ENCODE measurements at places on chromosomes 3 and 15.

DNA sequence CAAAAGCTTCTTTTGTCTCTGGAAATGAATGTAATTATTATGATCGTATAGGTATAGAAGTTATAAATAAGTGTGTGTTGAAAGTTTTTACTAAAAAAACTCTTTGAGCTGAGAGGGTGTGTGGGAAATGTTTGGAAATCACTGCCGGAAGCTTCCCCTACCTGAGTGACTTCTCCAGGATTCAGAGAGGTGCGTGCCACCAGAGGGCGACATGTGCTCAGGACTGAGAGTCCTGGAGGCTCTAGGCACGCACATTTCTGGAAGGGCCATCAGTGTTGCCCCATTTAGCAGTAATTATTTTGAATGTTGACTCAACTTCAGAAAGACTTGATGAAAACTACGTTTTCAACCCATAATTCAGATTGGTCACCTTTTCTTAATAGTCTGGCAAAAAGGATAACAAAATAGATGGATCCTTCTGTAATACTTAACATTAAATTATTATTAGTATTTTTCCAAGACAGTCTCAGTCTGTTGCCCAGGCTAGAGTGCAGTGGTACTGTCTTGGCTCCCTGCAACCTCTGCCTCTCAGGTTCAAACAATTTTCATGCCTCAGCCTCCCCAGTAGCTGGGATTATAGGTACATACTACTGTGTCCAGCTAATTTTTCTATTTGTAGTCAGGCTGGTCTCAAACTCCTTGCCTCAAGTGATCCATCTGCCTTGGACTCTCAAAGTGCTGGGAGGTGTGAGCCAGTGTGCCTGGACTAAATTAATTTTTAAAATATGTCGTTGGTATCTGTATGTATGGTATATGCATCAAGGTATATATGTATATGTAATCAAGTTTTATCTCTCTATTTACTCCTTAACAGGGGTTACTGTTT lies 34.5 kb downstream of the GPR171 start:
- peak; percentile 49 for DNase-seq

- peak; percentile 61 for DNase-seq
Measured at GRCh38 chr15:96345560-96346399, 15.3 kb downstream of the NR2F2 start.

- peak; percentile 63 for DNase-seq
Measured at GRCh38 chr3:52134761-52135160, 19.5 kb downstream of the POC1A start.

- no peak for DNase-seq
Measured at GRCh38 chr15:41965441-41966413, 6.6 kb downstream of the EHD4 start.

DNA sequence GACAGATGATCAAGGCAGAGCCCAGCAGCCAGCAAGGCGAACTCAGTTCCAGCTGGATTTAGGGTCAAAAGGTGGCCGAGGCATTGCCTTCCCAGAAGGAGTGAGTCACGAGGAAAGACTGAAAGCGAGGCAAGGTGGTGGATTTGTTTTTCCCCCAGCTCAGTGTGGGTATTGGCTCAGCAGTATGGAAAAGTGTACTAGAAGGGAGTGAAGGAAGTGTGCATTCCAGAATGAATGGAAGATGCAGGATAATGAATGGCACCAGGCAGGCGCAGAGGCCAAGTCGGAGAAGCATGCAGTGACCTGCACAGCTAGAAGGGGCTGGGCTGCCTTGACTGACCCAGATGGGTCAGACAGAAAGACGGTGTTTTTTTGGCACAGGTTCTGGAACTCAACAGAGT lies 46.3 kb downstream of the FOXP1 start:
- no peak for DNase-seq

DNA sequence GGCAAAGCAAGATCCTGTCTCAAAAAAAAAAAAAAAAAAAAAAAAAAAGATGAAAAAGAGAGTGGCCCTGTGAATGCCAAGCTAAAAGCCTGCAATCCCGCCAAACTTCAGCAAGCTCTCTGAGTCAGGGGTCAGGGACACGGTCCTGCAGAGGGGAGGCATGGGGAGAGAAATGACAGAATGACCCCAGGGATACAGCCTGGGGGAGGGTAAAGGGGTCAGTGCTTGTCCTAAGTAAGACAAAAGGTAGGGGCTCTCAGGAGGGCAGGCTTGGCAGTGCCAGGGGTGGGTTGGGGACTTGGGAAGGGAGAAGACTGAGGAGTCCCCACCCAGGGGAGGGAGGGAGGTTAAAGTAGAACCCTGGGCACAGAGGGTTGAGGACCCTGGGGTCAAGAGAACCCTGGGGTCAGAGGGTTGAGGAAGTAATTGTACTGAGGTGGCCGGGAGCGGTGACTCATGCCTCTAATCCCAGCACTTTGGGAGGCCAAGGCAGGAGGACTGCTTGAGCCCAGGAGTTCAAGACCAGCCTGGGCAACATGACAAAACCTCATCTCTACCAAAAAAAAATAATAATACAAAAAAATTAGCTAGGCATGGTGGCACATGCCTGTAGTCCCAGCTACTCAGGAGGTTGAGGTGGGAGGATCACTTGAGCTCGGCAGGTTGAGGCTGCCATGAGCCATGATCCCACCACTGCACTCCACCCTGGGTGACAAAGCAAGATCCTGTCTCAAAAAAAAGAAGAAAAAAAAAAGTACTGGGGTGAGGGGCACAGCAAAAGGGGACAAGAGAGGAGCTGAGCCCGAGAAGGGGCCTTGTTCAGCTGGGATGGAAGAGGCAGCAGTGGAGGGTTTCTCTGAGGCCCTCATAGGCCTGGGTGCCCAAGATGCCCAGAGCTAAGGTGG lies 5.2 kb upstream of the SEMA3B start:
- no peak for DNase-seq

DNA sequence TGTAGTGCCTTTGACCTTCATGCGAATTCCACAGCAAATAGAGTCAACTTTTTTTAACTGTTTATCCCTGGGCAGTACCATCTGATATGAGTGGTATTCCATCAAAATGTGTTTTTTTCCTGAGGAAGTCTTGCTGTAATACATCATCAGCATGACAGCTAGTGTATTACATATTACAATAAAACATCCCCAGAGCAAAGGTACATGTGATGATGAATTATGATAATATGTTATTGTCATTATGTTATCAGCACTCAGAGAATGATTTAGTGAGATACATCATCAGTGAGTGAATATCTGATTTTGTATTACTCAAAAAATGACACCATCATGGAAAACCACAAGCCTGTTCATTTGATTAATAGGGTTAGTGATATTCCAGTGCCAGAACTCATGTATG lies 69.7 kb upstream of the ARL6 start:
- no peak for DNase-seq

DNA sequence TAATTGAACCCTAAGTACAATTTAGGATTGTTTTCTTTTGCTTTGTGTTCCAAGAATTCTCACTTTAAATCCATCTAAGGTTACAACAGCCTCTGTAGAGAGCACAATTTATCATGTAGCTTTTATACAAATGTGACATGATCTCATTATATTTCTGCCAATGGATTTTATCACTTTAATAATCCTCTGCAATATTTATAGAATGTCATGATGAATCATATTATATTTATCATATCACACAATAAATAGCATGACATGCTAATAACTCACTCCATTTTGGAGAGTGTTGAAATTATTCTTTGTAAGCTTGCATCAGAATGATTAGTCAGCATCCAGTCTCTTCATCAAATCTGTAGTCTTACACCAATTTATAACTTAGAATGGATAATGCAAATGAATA lies 280.6 kb upstream of the ZNF717 start:
- DNase-seq, result no peak

- DNase-seq, result no peak
Measured at GRCh38 chr3:140686128-140686527, 8.3 kb downstream of the TRIM42 start.

GRCh38 chr15:90646662-90647305 lies 70.4 kb upstream of the BLM start:
- DNase-seq, result no peak

DNA sequence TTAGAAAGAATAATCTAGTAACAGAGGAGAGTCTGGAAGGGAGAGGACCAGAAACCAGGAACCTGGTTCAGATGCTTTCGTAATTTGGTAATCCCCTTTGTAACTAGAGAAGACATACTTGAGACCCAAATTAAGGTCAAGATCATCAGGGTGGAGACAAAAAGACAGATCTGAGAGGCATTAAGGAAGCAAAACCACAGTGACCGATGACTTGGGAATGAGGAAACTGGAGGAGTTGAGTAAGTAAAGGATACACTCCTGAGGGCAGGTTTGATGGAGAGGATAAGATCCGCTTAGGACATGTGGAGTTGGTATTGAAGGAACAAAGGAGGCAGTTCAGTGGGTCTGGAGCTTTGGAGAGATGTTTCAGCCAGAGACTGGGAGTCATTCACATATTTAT lies 23.6 kb upstream of the BCL2A1 start:
- DNase-seq, result peak; percentile 59

GRCh38 chr15:64134345-64134829 lies 17.1 kb upstream of the SNX22 start:
- DNase-seq, result no peak

DNA sequence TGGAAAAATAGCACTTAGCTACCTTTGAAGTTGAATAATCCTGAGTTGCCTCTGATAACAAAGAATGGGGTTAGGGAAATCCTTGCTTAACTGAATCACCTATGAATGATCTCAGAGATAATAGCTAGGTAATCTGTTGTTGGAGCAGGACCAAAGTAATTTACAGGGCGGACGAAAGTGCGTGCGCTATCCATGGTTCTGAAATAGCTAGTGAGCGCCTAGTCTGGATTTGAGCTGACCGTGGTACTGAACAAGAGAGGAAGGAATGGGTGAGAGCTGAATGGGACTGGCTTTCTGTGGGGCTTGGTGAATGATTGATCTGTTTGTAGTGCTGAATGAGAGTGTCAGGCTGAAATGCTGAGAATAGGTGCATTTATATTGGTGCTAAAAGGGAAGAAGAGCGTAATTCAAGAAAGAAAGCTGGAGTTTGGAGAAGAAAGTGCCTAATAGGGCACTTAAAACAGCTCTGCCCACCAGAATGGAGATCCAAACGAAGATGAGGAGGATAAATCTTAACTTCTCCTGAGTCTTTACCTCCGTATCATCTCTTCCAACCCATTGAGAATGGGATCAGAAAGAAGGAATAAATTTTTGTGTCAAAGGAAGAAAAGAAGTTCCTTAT lies 10.1 kb downstream of the SCN10A start:
- DNase-seq, result peak; percentile 55

- no peak for DNase-seq
Measured at GRCh38 chr3:134337511-134338200, 36.6 kb downstream of the AMOTL2 start.

DNA sequence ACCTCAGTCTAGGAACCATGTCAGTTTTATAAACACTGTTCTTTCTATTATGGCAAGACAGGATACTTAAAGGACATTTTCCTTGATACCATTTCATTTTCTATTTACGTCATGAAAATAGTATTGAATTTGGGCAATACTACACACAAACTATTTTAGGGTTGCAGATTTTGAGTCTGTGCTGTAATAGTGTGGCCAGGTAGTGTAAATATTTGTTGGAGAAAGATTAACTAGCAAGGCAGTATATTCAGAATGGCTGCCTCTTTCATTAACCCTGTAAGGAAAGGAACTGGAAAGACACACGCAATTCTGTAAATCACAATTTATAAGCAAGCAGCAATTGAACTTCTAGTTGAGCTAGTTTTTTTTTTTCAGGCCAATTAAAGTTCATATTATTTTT lies 2.0 kb downstream of the CTXND1 start:
- no peak for DNase-seq

DNA sequence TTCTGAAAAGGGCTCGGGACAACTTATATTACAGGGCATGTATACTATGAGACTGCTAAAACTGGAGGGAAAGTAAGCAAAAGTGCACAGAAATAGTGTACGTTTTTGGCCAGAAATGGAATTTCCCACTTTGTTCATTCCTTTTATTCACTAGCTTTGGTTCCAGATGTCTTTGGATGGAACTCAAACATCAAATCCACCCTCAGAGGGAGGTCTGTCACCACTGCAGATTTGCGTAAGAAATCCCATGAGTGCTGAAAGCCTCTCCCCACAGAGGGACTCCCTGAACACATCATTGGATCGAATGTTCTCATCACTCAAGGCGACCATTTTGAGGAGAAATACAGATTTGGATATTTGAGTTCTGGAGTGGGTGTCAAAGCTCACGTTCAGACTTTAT lies 71.6 kb downstream of the FEM1B start:
- no peak for DNase-seq

DNA sequence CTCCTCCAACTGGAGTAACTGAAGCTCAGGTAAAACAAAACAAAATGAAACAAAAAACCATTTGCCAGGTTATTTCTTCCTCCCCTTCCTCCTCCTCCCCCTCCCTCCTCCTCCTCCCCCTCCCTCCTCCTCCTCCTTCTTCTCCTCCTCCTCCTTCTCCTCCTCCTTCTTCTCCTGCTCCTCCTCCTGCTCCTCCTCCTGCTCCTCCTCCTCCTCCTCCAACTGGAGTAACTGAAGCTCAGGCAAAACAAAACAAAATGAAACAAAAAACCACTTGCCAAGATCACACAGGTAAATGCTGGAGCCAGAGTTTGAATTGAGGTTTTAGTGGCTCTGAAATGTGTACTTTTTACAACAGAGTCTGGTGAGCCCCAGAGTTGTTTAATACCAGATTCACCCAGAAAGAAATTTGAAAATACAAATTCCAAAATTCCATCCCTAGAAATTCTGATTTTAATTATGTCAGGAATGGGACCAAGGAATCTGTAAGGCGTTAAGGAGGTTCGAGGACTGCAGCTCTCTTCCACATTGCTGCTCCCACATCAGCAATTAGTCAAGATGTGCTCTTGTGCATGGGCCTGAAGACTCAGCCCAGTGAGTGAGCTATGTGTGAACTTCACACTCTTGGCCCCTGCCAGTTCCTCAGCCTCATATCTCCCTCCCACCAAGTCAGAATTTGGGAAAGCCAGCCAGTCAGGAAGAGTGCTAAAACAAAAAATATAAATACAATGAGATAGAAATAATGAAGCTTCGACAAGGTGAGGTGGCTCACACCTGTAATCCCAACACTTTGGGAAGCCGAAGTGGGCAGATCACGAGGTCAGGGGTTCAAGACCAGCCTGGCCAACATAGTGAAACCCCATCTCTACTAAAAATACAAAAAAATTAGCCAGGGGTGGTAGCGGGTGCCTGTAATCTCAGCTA lies 31.6 kb upstream of the ZNF770 start:
- DNase-seq, result no peak

DNA sequence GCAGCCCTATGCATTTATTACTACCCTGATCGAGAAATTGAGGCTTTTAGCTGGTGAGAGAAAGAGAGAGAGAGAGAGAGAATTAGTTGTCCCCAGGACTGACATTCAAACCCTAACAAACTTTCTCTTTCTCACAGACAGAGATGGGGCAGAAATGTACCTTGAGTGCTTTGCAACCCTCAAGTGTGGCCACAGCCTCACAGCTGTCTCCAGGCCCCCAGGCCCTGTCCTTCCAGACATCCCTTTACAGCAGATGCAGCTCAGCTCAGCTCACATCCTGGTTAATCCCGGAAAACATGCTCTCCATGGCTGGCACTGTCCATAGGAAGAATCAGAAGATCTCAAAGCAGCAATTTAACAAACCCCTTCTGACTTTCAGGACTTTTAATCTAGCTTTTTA lies 67.6 kb downstream of the DCLK3 start:
- DNase-seq, result no peak

DNA sequence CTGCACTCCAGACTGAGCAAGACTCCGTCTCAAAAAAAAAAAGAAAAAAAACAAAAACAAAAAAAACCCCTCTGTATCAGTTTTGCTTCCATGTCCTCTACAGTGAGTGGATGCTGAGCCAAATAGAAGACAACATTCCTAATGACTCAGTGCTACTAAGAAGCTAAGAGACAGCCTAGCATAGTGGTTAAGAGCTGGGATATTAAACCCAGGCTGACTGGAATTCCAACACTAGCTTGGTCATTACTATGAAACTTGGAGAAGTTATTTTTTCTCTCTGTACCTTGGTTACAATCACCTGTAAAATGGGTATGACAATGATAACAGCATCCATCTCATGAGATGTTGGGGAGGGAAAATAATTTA lies 60.9 kb upstream of the PYGO1 start:
- DNase-seq, result no peak

Measured in MV-4-11 (cell line).